Femur (tissue), 1 donor: ENCODE measurements at places on chromosomes 3 and 15.
A peak's percentile ranks its signal among the peaks of the same experiment; 100 is the strongest.

DNA sequence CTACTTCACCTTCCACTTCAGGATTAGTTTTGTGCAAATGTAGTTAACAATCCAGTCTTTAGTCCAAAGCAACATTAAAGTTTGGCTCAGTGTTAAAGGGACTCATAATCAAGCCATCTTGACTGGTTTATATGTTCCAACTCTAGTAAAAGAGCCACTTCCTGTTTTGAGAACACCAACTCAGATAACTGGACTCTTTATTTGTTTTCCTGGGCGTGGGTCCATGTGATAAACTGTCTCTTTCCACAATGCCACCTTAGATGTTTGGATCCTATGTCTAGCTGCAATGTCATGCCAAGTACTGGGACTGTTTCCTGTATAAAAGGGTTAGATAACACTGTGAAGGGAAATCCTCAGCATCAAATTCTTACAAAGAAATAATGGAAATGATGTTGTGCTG, 545.0 kb downstream of the PYDC2 start:
- no peak for DNase-seq

- no peak for DNase-seq
Measured at GRCh38 chr3:168608926-168609325, 513.2 kb upstream of the GOLIM4 start.

GRCh38 chr3:45583021-45583851, 11.3 kb upstream of the LIMD1 start:
- peak; percentile 87 for DNase-seq

DNA sequence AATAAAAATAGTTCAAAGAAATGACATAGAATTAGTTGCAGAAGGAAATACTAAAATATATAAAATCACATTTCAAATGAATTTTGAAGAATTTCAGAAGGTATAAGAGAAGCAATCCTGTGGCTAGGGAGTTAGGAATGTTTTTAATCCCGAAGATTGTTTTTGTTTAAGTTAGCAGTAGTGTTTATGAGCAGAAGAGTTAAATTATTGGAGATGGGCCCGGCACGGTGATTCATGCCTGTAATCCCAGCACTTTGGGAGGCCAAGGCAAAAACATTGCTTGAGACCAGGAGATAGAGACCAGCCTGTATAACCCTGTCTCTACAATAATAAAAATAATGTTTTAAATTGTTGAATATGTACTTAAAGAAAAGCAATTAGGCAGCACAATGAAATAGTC, 432.5 kb downstream of the MFSD1 start:
- DNase-seq: no peak

DNA sequence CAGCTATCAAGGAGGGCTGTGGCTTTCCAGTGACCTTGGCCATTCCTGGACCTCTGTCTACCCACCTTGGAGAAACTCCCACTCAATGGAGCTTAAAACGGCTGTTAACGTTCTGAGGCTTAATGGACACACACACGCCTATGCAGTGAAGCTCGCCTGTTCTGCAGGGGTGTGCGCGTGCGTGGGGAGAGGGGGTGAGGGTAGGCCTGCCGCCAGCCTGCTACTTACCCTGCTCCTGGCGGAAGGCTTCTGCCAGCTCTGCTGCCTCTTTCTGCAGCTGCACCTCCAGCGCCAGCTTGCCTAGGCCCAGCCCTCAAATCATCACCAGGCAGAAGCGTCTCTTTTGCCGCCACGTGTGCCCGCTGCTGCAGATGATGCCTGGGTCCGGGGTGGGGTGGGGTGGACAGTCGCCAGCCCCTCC, 23.2 kb upstream of the PARL start:
- DNase-seq: no peak

GRCh38 chr15:95644100-95644875, 686.2 kb upstream of the NR2F2 start:
- DNase-seq: peak; percentile 24

DNA sequence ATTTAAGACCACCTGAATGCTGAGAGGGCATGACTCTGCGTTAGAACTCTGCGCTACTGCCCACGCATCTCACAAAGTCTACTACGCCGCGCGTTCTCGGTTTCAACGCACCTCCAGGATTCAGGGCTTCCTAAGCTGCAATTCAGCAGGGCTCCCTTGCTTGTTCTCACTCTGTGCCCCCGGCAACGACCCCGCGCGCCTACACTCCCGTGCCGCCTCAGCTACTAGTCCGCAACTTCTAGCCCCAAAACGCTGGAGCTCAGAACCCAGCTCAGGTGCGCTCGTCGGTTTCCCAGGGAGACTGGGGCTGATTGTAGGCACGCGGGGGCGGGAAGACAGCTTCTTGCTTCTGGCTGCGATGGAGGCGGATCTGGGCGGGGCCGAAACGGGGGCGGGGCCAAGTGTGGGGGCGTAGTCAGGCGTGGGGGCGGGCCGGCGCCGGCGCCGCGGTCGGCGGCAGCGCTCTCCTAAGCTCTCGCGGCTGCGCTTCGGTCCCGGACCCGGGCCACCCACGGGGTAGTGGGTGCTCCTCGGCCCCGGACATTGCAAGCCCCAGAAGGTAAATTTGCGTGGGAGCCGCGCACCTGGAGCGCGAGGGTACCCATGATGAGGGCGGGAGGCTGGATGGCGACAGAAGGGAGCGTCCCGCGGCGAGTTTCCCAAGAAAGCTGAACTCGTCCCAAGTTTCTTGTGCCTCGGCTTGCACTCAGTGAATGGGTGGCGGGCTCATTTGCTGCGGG, at the start of gene ARHGEF26:
Gene ARHGEF26, plus strand, starts transcription at position 430 of the 740 bp plus-strand sequence. CDS start 603 bp downstream, outside the sequence.
- peak; percentile 94 for DNase-seq
